ENCODE measurements at places on chromosomes 13 and 19. TPM values are rescaled to one million over a fixed set of nuclear protein-coding genes. Genes with fewer than 3 reads are reported as not detected.

The ZBTB7A gene
- 50.0 TPM for total RNA-seq

The ZNF224 gene
- total RNA-seq = 5.1 TPM

The PBX4 gene
- not detected for total RNA-seq

The TSHZ3 gene
- 1.9 TPM for total RNA-seq

The COX6B2 gene
- total RNA-seq = not detected

The UPF3A gene
- total RNA-seq = 9.1 TPM

The PLA2G4C gene
- total RNA-seq = 49.1 TPM

The ATP7B gene
- total RNA-seq = 3.3 TPM

The HCN2 gene
- 0.10 TPM for total RNA-seq

- DNase-seq = no peak
Measured at GRCh38 chr19:54606891-54607784, 13.7 kb downstream of the LILRA1 start.

GRCh38 chr13:113976711-113977684, 3.1 kb upstream of the C13orf46 start:
- DNase-seq = no peak

DNA sequence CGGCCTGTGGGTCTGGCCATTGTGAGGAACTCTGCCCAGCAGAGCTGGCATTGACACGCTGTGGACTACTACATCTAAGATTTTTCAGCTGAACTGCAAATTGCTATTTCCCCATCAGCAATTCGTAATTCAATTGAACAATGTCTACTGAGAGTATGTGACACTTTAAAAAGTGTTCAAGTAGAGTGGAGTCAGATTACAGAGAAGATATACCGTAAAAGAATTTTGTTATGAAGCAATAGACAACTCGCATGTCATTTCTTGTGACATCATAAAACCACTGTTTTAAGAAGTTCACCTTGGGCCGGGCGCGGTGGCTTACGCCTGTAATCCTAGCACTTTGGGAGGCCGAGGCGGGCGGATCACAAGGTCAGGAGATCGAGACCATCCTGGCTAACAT, 32.5 kb upstream of the C1QTNF9 start:
- DNase-seq = no peak

- DNase-seq = no peak
Measured at GRCh38 chr13:20254076-20254475, 22.0 kb upstream of the GJB6 start.

GRCh38 chr13:76406243-76406642, 480.0 kb downstream of the KCTD12 start:
- no peak for DNase-seq

- DNase-seq = no peak
Measured at GRCh38 chr13:82739881-82740280, 1142.4 kb downstream of the SLITRK1 start.

- no peak for DNase-seq
Measured at GRCh38 chr19:31339411-31339810, 9.8 kb downstream of the TSHZ3 start.

DNA sequence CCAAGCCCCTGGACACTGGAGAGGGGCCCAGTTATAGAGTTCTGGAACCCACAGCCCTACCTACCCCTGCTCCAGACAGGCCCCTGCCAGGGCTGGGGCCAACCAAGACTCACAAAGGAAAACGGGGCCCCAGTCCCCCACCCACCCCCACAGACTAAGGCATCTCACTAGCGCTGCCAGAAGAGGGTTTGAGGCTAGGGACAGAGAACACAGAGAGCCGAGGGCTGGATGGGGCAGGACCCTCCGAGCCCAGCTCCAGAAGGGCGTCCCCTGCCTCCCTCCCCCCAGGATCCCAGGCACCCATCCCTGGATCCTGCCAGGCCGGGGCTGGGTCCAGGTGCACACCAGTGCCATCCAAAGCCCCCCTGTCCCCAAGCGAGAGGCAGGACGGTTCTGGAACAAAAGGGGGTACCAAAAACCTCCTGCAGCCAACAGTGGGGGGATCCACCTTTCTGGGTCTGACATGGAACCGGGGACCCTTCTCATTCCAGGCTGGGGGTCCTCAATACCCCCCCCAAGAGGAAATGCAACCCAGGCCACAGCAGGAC, 4.4 kb upstream of the REXO1 start:
- no peak for DNase-seq

DNA sequence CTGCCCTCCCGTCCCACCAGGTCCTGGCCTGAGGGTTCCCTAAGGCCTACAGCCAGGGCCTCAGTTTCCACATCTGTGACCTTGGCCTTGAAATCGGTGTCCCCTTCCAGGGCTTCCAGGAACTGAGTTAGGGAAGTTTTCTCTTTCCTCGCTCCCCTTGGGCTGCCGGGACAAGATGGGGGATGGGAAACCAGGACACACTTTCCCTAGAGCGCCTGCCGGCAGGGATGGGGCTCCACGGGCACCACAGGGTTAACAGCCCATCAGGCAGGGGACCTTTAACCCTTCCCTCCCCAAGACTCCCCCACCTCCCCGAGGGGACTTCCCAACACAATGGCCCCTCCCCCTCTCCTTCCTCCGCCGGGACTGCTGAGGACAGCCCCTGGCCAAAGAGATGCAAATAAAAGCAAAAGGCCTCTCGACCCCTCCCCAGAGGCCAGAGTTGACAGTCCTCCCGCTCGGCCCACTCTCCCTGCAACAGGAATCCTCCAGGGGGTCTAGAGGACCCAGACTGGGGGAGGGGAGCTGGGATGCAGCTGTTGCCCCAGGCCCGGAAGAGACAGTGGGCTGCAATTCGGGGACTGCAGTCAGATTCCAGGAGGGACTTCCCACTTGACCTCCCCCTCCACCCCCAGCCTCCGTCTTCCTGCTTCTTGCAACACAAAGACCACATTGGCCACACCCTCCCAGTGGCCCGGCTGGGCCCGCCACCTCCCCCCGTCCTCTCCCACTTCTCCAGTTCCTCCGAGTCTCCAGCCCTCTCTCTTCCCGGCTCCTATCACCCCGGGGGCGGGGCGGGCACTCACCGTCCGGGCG, 3.4 kb downstream of the BBC3 start:
- DNase-seq = peak; percentile 94

DNA sequence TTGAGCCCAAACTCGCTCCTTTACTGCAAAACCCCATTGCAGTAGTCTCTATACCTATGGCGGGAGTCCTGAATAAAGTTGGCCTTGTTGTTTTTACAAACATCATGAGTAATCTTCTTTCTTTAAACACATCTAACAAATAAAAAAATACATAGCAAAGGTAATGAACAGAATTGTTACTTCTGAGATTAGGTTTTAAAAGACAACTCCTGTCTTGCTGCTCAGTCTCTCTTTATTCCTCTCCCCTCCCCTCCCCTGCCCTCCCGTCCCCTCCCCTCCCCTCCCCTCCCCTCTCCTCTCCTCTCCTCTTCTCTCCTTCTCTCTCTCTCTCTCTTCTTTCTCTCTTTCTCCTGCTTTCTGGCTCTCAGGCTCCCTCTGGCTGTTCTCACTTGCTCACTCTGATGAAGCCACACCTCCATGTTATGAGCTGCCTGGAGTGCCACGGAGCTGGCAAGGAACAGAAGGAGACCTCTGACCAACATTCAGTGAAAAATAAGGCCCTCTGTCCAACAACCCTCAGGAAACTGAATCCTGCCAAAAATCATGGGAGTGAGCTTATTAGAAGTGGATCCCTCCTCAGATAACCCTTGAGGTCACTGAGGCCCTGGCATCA, 300.7 kb upstream of the MIR17HG start:
- DNase-seq = no peak

DNA sequence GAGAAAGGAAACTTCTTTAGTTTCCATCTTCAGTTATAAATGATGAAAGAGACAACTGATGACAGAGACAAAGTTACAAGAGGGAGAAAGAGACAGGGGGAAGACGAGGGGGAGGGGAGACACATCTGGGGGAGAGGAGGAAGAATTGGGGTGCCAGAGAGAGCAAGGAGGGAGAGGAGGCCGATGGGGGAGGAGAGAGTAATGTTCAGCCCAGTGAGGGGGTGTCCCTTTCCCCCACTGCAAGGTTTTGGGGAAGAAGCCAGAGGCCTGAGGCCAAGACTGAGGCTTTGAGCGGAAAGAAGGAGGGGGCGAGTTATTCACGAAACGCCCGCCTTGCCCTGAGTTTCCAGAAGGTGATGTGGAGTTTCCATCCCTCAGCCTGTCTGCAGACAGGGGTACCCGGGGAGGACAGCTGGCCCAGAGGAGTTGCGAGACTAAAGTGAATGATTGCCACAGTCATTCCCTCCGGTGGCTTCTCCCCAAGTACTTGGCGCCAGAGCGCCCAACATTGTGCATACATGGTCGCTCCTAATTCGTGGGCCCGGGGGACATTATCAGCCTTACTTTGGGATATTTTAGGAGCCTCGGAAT, 558 bp upstream of the PPAN start:
- no peak for DNase-seq

DNA sequence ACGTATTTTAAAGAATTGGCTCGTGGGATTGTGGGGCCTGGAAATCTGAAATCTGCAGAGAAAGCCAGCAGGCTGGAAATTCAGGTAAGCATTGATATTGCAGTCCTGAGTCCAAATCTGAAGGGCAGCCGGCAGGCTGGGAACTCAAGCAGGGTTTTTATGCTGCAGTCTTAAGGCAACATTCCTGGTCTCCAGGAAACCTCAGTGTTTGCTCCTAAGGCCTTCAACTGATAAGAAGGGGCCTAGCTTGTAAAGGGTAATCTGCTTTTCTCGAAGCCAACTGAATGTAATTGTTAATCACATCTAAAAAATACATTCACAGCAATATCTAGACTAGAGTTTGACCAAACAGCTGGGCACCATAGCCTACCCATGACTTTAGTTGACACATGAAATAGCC, 154.4 kb downstream of the EFNB2 start:
- DNase-seq = no peak

DNA sequence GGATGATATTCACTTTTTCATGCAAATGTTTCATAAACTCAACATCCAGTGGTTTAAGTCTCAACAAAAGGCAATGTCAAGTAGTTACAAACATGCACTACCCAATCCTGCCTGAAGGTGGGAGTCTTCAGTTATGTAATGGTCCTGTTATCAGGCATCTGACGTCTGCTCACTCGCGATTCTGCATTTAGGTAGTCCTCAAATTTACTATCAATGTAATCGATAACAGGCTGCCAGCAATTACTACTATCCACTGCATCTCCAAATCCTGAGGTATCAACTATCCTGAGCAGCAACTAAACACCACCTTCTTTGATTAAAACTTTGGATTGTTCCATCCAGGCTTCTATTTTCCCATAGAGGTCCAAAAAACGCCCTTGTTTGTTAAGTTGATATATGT, 51.2 kb downstream of the NLRP12 start:
- DNase-seq = no peak

DNA sequence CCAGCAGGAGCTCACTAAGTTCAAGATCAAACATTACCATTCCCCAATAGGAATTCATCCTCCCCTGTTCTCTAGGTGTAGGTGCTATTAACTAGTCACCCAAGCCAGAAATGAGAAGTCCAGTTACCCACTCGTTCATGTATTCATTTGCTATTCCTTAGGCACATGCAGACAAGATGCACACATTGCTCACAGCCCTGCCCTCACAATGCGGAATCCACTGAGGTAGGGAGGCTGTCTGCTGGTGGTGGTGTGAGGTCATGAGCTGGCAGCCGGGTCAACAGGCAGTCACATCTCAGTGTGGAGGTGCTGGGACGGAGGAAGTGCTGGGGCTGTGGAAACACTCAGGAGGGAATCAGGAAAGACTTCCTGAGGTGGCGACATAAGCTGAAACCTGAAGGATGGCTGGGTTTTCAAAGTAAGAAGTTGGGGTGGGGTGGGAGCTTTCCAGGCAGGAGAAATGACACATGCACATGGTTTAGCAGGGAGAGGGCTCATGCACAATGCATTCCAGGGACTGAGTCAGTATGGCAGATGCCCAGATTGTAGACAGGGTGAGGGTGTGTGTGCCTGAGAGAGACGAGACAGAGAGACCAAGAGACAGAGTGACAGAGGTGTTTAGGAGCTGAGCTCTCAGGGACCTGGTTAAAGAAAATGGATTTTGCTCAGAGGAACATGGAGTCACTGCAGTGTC, 117.6 kb downstream of the USP12 start:
- DNase-seq = no peak

DNA sequence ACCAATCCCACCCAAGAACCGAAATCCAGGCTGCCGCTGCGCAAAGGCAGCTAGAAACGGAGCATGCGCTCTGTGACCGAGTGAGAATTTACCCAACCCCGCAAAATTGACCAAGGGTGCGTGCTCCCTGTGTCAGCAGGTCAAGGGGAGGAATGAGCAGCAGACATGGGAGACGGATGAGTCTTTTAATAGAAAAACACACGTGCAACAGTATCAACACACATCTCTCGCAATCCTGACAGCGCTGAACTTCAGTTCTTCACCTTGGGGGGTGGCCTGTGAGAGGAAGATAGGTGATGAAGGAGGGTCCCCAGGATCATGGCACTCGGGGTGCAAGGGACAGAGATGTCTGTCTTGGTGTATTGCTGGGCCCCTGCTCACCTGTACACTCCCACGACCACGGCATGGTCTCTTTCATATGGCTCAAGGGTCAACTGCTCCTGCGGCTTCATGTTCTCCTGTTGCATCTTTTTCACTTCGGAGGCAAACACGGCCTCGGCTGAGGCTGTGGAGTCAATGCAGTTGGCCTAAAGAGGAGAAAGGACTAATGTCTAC, 402 bp upstream of the DYRK1B start:
- no peak for DNase-seq

- DNase-seq = peak; percentile 8
Measured at GRCh38 chr19:58033741-58034476, at the start of gene ZSCAN1. Gene ZSCAN1 (plus strand): TSS chr19:58034025. CDS start chr19:58037837, 3,812 bp downstream.

DNA sequence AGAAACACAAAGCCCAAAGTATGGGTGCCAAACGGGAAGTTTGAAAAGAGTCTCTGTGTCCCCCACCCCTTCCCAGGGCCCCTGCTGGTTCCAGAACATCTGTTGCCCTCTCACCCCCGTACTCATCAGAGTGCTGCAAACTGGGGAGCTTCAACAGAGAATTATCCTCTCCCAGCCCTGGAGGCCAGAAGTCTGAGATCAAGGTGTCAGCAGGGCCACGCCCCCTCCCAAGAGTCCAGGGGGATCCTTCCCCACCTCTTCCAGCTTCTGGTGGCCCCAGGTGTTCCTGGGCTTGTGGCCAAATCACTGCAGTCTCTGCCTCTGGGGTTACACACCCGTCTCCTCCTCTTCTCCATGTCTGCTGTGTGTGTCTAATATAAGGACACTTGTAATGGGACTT, 183.4 kb downstream of the PTPRS start:
- no peak for DNase-seq

DNA sequence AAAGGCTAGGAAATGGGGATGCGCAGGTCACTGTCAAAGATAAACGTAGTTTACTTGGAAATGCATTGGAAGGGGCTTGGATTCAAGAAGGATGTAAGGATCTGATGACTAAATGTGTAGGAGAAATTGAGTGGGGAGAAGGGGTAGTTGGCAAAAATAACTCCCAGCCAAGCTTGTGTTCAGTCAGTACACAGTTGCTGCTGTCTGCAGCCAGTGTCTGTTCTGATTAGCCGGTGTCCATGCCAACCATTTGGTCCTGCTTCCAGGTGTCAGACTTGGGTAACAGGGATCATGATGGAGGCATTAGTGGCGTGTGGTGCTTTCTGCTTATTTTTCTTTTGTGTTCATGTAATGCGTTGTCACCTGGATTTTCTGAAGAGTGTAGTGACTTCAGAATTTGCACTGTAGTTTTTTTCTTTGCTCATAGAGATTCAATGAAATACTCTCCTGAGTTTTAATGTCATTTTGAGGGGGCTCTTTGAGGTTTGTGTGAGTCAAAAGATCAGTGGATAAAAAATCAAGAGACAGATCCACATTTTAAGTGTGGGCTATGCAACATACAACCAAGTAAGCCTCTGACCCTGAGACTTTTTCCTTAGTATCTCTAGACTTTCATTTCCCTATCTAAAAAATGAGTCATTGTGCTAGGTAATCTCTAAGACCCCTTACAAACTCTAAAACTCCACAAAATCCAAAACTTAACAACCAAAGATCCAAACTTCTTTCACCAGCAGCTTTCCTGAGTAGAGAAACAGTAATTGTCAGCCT, 103.9 kb downstream of the WDFY2 start:
- DNase-seq = no peak

GRCh38 chr19:7685546-7686445, 5.2 kb downstream of the TRAPPC5 start:
- no peak for DNase-seq

All from gastrocnemius medialis (tissue), 4 donors.